ENCODE measurements at places on chromosomes 16 and 17.

DNA sequence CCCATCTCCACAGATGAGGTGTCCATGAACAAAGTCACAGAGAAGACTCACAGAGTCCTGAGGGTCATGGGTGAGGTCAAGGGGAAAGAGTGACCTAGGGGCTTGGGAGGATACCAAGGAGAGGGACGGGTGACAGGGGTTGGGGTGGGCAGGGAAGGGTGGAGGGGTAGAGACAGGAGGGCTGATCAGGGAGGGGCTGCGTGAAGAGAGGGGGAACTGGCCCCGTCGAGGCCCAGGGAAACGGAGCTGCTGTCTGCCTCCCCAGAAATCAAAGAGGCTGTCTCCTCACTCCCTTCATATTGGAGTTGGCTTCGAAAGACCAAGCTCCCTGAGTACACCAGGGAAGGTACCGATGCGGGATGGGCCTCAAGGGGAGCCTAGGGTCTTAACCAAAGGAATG is 617 bp downstream of the TMEM95 start:
- no peak for DNase-seq

GRCh38 chr16:64829678-64830077 is 292.2 kb downstream of the CDH11 start:
- DNase-seq, result no peak

DNA sequence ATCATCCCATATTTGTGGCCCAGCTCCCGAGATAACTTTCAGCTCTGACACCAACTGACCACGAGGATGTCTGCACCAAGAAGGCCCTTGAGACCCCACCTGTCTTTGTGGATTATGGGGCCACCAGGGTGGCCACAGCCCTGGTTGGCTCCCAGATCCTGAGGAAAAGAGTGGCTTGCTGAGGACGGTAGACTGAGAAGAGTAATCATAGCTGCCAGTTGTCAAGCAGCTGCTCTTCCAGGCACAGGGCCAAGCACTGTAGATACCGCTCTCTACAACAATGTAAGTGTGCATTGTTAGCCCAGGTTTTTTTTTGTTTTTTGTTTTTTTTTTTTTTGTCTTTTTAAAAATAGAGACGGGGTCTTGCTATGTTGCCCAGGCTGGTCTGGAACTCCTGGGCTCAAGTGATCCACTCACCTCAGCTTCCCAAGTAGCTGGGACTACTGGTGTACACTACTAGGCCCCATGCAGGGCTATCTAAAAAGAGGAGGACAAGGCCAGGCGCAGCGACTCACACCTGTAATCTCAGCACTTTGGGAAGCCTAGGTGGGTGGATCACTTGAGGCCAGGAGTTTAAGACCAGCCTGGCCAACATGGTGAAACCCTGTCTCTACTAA is 9.6 kb downstream of the ZNF205 start:
- no peak for DNase-seq

DNA sequence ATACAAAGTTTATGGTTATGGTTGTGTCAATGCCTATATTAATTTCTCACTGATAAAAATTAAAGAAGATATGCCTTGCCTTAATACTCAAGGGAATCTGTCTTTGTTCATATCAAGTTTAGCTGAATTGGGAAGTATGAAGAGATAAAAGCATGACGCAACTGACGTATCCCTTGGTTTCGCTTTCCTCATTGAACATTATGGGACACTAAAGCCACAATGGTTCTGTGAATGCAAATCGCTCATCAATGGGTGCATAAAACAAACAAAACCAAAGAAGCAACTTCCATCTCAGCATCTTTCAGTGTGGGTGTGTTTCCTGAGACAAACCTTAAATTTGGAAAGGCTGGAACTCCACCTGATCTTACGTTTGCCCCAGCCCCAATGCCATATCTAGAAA is 108.2 kb downstream of the NPIPB5 start:
- no peak for DNase-seq

- DNase-seq, result no peak
These were observed 56.4 kb downstream of the CHD9 start for GRCh38 chr16:53111078-53111791.

DNA sequence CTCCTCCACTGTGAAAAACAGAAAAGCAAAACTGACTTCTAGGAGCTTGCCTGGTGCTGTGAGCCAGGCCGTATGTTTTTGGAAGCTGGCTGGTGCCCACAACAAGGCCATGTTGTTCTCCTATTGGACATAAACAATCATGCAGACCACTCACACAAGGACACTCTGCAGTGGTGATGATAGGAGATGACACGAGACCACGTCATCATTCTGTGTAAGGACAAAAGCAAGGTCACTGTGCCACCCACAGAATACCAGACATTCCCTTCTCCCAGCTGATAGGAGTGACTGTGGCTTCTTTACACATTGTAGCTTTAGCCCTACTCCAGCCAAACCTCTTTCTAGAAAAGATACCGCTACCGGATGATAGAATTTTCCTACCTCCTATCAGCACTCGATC is 47.7 kb upstream of the LCMT1 start:
- no peak for DNase-seq

Data from lower leg skin (tissue), 4 donors.